ENCODE measurements at places on chromosomes 3 and 15. TPM values are rescaled to one million over a fixed set of nuclear protein-coding genes. Genes with fewer than 3 reads are reported as not detected.

FGF7 gene
- not detected for total RNA-seq

DNA sequence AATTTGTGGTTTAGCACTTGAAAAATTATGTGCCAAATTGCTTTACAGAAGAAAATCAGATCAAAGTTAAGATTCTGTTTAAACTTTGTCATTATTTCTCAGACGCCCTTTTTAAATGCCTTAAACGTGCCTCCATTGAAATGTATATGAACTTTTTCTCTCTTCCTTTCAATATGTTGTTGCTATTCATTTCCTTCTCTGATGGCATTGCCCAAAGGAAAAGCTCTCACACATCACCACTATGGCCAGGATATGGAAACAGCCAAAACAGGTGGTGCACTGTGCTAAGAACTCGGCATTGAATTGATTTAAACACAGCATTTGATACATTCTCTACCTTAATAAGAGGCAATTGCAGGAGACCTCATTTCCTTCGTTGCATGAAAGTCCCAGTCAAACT is 35.7 kb upstream of the NR2F2 start:
- no peak overlapping the region for H3K27ac ChIP-seq
- H3K4me3 ChIP-seq, result no peak overlapping the region

- H3K4me3 ChIP-seq, result no peak overlapping the region
- H3K36me3 ChIP-seq, result no peaks in the 10 kb centered on the region
- no peaks in the 10 kb centered on the region for H3K27me3 ChIP-seq
- peaks cover 10% of the 10 kb centered on the region for H3K4me1 ChIP-seq
- H3K27ac ChIP-seq, result no peak overlapping the region
Measured at GRCh38 chr3:119313461-119313860, 19.3 kb downstream of the ARHGAP31 start.

- DNase-seq, result no peak
- H3K4me1 ChIP-seq, result peaks cover under 1% of the 10 kb centered on the region
- no peaks in the 10 kb centered on the region for H3K27me3 ChIP-seq
- no peak overlapping the region for H3K27ac ChIP-seq
- H3K36me3 ChIP-seq, result no peaks in the 10 kb centered on the region
- H3K4me3 ChIP-seq, result no peak overlapping the region
Measured at GRCh38 chr15:58558777-58559176, 127.0 kb downstream of the LIPC start.

SLC24A5 gene
- total RNA-seq, result not detected

GRCh38 chr3:4850928-4851265 is 128.3 kb upstream of the BHLHE40 start:
- no peaks in the 10 kb centered on the region for H3K27me3 ChIP-seq
- H3K27ac ChIP-seq, result no peak overlapping the region
- no peak overlapping the region for H3K4me3 ChIP-seq
- no peak for DNase-seq
- H3K4me1 ChIP-seq, result peaks cover 14% of the 10 kb centered on the region

P2RY1 gene
- 0.88 TPM for total RNA-seq

DNA sequence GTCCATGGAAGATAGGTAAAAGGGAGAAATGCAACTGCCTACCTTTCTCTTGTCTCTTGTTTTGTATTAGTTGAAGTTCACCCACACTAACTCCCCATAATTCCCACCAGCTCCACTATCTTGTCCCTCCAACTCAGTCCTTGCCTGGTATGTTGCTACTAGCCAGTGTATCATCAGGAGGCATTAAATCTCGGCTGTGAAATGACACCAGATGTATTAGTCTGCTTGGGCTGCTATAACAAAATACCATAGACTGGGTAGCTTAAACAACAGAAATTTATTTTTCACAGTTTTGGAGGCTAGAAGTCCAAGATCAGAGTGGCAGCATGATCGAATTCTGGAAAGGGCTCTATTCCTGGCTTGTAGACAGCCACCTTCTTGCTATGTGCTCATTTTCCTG is 102.3 kb upstream of the WDR72 start:
- H3K27me3 ChIP-seq, result no peaks in the 10 kb centered on the region
- H3K36me3 ChIP-seq, result no peaks in the 10 kb centered on the region
- H3K4me1 ChIP-seq, result no peaks in the 10 kb centered on the region
- H3K4me3 ChIP-seq, result no peak overlapping the region
